ENCODE measurements at places on chromosomes 3 and 15. TPM values are rescaled to one million over a fixed set of nuclear protein-coding genes. Genes with fewer than 3 reads are reported as not detected.

SLC15A2 gene
- total RNA-seq: 0.29 TPM

ANAPC13 gene
- total RNA-seq: 68.4 TPM

CFAP92 gene
- total RNA-seq: not detected

EPHA3 gene
- total RNA-seq: 12.7 TPM

IGSF10 gene
- total RNA-seq: 2.7 TPM

NR1I2 gene
- not detected for total RNA-seq

OR5K2 gene
- not detected for total RNA-seq

C3orf85 gene
- not detected for total RNA-seq

DNASE1L3 gene
- not detected for total RNA-seq

AHSG gene
- not detected for total RNA-seq

ZDHHC23 gene
- total RNA-seq: 1.1 TPM

SERINC4 gene
- total RNA-seq: not detected

GOLGA8O gene
- total RNA-seq: 1.1 TPM

ZKSCAN7 gene
- 9.8 TPM for total RNA-seq

CPNE9 gene
- not detected for total RNA-seq

SAMMSON gene
- total RNA-seq: not detected

SLC4A7 gene
- 203 TPM for total RNA-seq

SPTBN5 gene
- total RNA-seq: 0.36 TPM

DMXL2 gene
- 46.0 TPM for total RNA-seq

ITPKA gene
- 0.29 TPM for total RNA-seq

ITIH3 gene
- total RNA-seq: under 0.01 TPM

INKA1 gene
- 6.5 TPM for total RNA-seq

FANCD2OS gene
- total RNA-seq: not detected

RAB8B gene
- 57.5 TPM for total RNA-seq

PATL2 gene
- total RNA-seq: 2.7 TPM

FGF12 gene
- total RNA-seq: not detected

MESP2 gene
- 0.72 TPM for total RNA-seq

ROPN1 gene
- total RNA-seq: not detected

FOXB1 gene
- not detected for total RNA-seq

ISL2 gene
- 0.29 TPM for total RNA-seq

Data from osteoblast (primary cell).